ENCODE measurements at places on chromosomes 3 and 15.

- no peak for DNase-seq
These were observed 777 bp downstream of the CIB1 start for GRCh38 chr15:90232941-90233386.

- DNase-seq, result no peak
These were observed 32.4 kb upstream of the ALDH1L1 start for GRCh38 chr3:126212620-126213378.

GRCh38 chr3:150127011-150127490 lies 156.4 kb upstream of the PFN2 start:
- DNase-seq, result no peak

- DNase-seq, result no peak
These were observed 52.6 kb downstream of the TM4SF18 start for GRCh38 chr3:149280671-149281349.

GRCh38 chr3:41792806-41793205 lies 169.1 kb downstream of the ULK4 start:
- no peak for DNase-seq

GRCh38 chr3:171459942-171460724 lies at the start of gene TNIK:
TNIK (minus strand) TSS chr3:171460405; CDS start chr3:171460063, 342 bp downstream.
- peak; percentile 84 for DNase-seq

GRCh38 chr3:124607163-124607562 lies 123.1 kb upstream of the UMPS start:
- DNase-seq, result no peak

GRCh38 chr3:152148579-152148978 lies 120.2 kb upstream of the MBNL1 start:
- DNase-seq, result no peak

- DNase-seq, result peak; percentile 47
These were observed 13.0 kb upstream of the CSK start for GRCh38 chr15:74768771-74769342.

DNA sequence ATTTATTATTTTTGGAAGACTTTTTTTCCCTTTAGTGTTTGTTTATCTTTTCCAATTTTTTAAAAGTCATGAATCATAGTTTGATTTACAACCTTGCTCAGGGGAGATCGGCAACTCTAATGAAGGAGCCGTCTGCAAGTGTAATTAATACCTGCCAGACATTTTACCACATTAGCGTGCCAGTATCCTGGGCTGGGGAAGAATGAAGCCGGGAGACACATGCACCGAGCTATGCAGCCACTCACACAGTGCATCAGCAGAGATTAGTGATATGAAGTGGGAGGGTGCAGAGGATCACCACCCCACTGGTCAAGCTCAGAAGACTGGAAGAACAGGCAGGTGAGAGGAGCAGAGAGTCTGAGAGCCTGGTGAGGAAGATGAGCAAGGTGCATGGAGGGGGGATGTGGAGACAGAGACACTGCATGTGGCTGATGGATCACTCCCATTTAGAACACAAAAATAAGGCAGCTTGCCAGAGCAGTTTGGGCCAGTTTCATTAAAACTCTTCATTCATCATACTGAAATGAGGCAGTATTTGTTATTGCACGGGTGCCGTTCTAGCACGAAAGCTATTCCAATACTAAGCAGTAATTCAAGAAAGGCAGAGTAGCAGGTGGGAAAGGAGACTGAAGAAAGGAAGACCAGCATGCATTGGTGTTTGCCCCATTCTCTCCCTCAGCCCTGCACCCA lies 821.6 kb downstream of the TUSC7 start:
- no peak for DNase-seq

DNA sequence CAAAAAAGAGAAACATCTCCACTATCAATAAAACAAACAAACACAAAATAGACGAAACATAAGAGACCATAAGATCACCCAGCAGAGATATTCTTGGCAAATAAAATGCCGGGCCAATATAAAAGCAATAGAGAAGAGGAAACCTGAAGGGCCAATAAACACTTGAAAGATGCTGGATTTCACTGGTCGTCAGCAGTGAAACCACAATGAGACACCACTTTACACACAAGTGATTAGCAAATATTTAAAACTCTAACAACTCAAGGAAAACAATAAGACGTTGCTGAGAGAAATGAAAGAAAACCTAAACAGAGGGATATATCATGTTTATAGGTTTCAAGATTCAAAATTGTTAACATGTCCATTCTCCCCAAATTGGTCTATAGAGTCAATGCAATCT lies 148.5 kb downstream of the WDR76 start:
- DNase-seq, result no peak

- DNase-seq, result no peak
These were observed 46.5 kb downstream of the CD86 start for GRCh38 chr3:122101646-122102045.

DNA sequence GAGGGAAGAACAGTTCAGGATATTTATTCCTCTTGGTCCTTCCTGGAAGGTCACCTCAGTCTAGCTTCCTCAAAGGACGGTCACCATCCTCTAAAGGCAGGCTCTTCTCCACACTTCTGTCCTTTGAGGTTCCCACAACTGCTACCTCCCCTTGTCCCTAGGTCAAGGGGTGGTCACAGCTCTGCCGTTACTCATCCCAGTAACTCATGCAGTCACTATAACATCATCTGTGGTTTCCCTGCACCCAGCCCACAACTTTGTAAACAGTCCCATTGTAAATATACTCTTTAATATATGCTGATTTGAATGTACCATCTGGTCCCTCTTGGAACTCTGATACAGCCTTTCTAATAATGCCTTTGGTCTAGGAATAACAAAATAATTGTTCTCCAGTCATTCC lies 887.4 kb downstream of the FHIT start:
- DNase-seq, result no peak

DNA sequence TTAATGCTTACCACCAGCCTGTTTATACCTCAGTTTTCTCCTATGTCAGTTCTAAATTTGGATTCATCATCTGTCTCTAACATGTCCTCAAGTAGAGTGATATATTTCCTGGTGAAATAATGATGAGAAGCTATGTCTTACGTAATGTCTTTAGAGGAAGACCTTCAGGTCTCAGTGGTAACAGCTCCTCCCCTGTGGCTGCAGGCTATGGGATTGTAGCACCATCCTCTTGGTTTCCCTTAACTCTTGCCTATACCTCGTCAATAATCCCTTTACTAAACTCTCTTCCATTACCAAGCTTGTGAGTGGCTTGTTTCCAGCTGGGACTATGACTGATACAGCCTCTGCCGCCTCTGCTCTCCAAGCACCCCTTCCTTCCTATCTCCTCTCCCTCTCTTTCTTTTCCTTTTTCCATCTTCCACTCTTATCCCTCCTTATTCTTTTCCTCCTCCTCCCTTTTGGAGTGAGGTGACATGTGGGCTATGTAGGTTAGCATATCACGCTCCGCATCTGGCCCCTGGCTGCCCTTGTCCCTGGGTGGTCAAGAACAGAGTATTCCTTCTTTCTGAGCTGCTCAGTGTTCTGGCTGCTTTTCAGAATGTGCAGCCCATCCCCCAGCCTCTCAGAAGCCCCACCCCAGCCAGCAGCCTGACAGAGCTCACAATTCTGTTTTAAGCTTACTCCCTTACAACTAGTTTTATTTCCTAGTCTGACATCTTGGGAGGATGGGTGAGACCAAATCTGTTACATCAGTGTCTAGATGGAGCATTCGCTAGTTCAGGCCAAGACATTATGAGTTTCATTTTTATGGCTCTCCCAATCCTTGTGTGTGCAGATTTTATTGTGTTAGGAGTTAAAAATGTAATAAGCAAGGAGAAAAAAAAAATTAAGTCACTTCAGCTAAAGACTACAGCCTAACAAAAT lies 75.0 kb upstream of the RNU6-1 start:
- DNase-seq, result no peak

- DNase-seq, result no peak
These were observed 48.4 kb downstream of the TMEM45A start for GRCh38 chr3:100540791-100541334.

DNA sequence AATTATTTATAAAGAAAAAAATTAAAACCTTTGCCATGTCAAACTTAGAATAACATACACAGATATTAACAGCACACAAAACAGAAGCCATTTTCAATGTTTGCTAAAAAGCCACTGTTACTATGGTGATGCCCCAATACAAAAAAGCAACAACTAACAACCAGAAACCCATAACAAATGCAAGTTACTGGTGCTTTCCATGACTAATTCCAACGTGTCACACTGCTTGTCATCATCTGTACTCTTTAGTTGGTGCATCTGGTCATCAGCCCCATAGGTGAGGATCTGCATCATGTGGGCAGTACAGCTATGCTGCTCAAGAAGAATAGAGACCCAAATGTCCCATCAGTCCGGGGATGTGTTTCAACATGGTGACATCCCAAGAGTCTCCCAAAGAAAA lies 52.8 kb downstream of the ATP8B4 start:
- DNase-seq, result no peak

DNA sequence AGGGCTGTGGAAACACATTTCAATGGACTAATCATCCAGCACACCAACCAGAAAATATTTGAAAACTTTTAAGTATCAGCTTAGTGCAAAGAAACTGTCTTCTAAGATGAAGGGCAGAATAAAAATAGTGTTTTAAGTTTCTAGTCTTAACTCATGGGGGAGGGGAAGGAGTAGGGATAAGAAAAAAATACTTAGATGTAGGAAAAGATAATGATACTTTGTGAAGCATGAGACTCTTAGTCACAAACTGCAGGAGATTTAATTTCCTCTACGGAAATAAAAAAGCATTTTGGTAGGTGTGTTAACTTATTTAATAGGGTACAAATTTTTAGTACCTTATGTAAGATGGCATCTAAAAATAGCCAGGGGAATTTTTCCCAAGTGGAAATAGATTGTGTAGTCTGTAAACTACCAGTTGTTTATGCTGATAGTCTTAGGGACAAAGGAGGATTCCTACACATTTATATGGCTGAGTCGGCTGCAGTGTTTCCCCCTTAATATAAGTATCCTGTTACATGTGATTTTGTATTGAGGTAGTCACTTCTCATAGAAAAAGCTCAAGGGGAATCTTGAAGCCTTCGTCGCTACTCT lies 78.2 kb upstream of the GBE1 start:
- DNase-seq, result no peak

DNA sequence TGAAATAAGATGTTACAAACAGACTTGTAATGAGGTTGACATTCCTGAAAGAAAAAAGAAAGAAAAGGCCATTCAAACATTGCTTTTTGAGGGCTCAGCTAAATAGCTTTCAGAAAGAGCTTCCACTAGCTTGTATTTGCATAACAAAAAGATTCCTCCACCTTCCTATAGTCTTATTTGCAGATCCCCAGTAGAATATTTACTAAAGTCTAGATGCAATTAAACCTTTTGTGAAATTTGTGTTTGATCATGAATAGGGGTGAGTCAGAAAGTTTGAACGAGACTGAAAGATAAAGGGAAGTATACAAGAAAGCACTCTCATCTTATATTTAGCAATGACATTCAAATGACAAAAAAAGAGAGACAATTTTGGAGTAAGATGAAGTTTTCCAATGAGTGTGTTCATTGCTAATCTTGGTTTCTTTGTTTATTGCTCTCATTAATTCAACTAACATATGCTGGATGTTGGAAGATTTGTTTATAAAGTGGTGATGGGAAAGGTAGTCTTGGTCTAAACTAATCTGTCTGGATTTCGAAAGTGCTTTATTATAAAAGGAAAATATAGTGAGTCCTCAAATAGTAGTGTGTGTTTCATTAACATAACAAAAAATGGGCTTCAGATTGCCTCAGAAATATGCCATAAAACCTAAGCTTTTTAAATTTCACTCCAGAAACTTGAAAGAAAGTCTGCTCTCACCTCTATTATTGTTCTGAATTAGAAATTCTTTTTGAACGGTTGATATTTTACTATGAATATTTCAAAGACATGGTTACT lies 9.1 kb upstream of the CADPS start:
- DNase-seq, result no peak

DNA sequence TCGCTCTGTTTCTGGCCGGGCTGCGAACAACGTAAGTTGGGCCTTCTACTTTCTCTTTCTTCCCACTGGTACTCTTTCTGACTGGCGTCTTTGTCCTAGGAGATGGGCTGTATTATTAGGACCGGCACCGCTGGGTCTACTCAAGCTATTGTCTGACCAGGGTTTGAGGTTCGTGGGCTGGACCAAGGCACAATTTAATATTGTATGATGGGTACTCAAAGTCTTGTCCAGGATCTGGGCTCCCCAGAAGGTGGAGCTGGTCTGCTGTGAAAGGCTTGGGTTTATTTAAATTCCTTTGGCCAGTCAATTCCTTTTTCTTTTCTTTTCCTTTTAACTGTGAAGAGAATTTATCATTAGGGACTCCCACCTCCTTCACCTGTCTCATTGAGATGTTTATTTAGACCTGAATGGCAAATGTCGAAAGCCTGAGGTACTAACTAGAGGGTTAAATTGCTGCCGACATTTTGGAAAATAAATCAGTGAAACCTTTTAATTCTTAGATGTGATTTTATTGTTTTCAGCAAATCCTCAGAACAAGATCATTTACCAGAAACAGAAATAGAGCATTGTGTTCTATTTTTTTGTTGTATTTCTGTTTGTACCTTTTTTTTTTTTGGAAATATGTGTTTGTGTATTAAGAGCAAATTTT lies 410 bp downstream of the LRRC49 start:
- no peak for DNase-seq

DNA sequence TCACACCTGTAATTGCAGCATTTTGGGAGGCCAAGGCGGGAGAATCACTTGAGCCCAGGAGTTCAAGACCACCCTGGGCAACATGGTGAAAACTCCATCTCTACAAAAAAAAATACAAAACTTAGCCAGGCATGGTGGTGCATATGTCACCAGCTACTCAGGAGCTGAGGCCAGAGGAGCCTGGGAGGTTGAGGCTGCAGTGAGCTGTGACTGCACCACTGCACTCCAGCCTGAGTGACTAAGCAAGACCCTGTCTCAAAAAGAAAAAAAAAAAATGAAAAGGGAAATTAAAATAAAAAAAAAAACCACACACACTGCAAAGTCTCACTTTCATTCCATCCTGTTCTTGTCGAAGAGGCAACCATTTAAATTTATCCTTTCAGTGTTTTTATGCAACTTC lies 100.8 kb upstream of the PIAS1 start:
- DNase-seq, result no peak

GRCh38 chr3:194134231-194134756 lies 1.7 kb upstream of the HES1 start:
- DNase-seq, result no peak

GRCh38 chr3:71129611-71130431 lies 453.7 kb downstream of the FOXP1 start:
- DNase-seq, result no peak

DNA sequence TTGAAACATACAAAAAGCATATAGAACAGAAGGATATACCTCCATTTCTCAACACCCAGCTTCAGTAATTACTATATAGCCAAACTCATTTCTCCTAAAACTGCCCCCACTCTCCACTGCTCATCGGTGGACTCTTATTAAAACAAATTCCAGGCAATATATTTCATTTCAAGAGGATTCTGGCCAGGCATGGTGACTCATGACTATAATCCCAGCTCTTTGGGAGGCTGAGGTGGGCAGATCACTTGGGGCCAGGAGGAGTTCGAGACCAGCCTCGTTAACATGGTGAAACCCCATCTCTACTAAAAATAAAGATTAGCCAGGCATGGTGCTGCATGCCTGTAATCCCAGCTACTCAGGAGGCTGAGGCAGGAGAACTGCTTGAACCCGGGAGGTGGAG lies 40.9 kb downstream of the SNX4 start:
- no peak for DNase-seq

- DNase-seq, result no peak
These were observed 54.9 kb downstream of the KIF9 start for GRCh38 chr3:47227678-47228077.
